ENCODE measurements at places on chromosomes 5 and 9.

GRCh38 chr5:108749128-108749861, 1.6 kb downstream of the FER start:
- peak; percentile 83 for DNase-seq

GRCh38 chr9:18496256-18497000, 22.5 kb downstream of the ADAMTSL1 start:
- DNase-seq, result no peak

DNA sequence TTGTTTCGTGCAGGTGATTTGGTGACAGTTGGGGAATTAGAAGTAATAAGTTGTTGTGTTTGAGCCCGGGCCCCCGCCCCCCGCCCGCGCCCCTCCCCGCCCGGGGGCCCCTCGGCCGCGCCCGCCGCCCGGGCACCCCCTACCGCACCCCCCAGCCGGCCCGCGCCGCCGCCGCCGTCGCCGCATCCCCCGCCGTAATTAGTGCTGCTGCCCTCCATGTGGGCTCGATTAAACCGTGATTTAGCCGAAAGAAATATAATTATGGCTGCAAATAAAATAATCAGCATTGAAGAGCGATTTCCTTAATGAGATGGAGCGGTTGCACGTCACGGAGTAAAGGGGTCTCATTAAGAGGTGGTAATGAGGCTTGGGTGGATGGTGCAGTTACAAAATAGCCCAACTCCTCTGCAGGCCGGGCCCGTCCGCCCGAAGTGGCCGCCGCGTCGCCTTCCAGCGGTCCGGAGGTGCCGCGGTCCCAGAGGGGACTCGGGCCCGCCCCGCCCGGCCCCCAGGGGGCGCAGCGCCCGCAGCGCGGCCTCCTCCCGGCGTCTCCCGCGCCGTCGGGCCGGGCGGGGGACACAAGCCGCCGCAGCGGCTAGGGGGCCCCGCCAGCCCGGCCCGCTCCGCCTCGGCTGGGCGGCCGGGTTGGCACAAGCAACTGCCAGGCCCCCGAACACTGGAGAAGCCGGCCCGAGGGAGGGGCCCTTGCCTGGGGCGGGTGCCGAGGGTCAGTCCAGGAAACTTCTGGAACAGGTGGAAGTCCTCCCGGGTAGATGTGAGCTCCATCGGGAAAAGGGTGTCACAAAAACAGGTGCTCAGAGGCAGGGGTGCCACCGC, 6.9 kb upstream of the OTP start:
- DNase-seq, result peak; percentile 34

GRCh38 chr5:127111112-127111511, 37.8 kb upstream of the C5orf63 start:
- DNase-seq, result no peak

GRCh38 chr5:390623-391491, 52.1 kb upstream of the EXOC3 start:
- DNase-seq, result no peak

- peak; percentile 98 for DNase-seq
Observed at GRCh38 chr9:78031893-78032729, 500 bp upstream of the GNAQ start.

DNA sequence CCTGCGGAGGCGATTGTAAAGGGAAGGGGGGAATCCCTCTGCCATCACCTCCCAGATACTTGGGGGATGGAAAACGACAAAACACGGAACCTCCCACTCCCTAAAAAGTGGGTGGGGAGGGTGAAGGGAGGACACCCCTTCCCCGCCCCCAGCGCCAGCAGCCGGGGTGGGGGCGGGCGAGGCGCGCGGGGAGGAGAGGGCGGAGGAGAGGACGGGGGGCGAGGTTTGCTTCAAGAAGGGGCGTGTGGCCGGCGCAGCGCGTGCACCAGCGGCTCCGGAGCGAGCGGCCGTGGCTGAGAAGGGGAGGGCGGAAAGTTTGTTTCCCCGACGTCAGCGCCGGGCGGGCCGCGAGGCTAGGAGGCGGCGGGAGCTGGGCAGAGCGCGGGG, at the start of gene PRRX2:
PRRX2 (plus strand) TSS at position 259 of the 387 bp plus-strand sequence. CDS start 221 bp downstream, outside the sequence.
- peak; percentile 77 for DNase-seq

DNA sequence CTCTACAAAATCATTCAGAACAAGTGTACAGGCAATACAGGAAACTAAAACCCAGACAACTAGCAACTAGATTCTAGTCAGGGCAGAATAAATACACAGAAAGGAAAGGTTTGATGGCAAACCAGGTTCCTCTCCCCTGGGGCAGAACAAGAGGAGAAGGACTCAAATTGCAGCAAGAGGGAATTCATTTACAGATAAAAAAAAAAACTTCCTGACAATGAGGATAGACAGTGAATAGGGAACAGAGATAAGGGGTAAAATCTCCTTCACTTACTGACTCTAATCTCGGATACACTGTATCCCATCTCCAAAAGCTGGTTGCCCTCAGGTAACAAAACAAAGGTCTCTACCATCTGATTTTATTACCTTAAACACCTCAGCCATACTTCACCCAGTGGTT, 244.0 kb downstream of the SEC61B start:
- DNase-seq, result no peak

GRCh38 chr5:116395631-116396203, 178.9 kb downstream of the SEMA6A start:
- DNase-seq, result peak; percentile 41

DNA sequence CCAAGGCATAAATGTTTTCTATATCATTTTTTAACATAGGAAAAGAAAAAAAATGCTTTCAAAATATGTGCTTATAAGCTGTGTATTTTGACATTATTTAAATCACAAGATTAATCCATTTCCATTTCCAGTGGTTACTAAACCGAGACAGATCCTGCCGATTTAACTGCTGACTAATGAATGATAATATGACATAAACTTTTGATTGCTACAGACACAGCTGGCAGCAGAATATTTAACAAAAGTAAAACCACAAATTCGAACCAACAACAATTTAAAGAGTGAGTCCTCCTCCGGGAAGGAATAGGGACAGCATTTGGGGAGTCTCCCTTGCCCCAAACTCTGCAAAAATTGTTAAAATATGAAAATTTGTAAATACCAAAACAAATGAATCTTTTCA, 401.3 kb upstream of the DAB2 start:
- no peak for DNase-seq

DNA sequence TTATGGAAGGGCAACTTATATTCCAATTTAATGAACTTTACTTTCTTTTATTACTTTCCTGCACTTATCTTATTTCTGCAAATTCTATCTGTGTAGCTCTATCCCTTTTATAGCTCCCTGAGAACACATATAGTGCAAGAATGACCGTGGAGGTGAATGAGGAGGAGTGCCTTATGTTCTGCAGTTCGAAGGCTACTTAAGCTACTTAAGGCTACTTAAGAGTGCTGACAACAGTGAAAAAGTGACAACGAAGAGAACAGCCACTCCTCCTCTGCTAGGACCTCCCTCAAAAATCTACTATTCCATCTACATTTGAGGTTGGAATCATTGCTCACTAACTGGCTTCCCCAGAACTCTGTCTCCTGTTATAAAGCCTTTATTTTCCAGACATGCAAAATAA, 1365.7 kb upstream of the C9orf72 start:
- DNase-seq, result no peak

Data from tongue (tissue), 3 donors.